ENCODE measurements at places on chromosomes 2 and 18.

DNA sequence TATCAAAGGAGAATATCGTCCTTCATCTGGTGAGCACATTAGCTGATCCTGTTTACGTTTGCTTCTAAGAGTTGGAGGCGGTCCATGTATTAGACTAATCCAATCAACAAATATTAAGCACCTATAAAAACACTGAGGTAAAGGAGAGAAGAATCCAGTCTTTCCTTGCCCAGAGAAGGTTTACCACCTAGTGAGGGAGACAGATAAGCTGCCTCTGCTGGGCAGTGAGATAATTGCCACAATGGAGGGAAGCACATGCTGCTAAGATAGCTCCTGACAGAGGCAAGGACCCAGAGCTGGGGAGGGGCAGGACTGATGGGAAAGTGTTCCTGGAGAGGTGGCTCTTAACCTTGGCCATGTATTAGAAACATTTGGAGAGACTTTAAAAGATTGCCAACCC, 36.7 kb upstream of the ST8SIA5 start:
- no peak for DNase-seq

DNA sequence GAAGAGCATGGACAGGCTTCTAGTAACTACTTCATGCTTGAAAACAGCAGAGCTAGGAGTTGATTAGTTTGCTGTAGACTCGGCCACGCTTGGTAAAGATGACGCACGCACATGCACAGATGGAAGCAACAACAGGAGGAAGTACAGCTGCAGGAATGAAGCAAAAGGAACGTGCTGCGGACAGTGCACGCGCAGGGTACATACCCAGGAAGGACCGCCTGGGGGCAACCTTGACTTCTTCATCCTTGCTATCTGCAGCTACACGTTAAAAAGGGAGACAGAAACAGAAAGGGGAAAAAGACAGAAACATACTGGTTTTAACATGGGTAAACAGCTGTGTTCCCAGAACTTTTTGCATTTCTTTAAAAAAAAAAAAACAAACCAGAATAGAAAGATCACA, 17.7 kb downstream of the SLC66A2 start:
- DNase-seq: peak; percentile 78

- DNase-seq: peak; percentile 42
These were observed 373.0 kb downstream of the CDH2 start for GRCh38 chr18:27803957-27804356.

GRCh38 chr2:159759577-159759976, 38.4 kb downstream of the CD302 start:
- no peak for DNase-seq

- no peak for DNase-seq
These were observed 86.1 kb upstream of the UPP2 start for GRCh38 chr2:158015428-158016076.

DNA sequence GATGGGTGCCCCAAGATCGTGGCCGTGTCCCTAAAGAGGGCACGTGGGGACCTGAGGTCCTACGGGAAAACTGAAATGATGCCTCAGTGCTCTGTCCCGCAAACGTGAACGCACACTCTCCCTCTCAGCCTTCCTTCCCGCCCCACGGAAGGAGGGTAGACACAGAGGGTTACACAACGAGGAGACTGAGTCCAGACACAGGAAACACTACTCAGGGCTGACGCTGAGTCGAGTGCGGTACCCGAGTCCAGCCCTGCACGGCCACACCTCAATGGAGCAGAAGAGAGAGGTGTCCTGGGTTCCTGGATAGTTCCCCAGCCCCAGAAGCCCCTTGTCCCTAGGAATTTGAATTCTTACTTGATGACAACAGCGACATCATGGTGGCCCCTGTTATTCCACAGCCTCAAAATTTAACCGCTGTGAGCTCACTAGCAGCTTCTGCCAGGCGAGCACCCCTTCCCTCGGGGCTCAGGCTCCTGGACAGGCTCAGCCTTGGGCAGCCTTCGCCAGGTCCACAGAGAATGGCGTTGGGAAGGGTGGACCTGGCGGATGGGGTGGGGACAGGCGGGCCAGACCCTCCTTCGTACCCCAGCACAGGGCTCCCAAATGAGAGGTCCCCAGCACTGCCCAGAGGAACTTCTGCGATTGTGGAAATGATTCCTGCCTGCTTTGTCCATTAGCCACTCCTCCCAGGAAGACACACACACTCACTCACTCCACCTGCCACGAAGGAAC, 980 bp upstream of the RNPEPL1 start:
- DNase-seq: no peak

DNA sequence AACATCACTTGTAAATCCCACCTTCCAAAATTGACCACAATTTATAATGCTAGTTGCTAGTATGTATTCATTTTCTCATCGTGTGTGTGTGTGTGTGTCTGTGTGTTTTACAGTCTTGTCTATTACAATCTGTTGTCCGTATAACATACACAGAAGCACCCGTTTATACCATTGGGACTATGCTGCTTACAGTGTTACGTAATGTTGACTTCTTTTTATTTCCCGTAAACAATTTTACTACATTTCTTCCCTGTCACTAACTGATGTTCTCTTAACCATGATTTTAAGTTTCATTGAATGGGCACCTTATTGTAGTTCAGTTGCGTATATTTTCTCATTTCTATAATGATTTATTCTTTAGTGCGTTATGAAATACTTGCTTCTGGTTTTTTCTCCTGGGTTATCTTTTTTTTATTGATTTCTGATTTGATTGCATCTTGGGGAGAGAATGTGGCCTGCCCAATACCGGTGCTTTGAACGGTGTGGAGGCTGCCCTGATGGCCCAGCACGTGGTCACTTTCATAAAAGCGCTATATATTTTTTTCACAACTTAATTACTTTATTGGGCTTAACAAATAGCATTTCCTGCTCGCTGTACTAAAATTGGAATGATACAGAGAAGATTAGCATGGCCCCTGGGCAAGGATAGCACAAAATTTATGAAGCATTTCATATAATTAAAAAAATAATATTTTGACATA, 14.5 kb upstream of the ASB1 start:
- no peak for DNase-seq

DNA sequence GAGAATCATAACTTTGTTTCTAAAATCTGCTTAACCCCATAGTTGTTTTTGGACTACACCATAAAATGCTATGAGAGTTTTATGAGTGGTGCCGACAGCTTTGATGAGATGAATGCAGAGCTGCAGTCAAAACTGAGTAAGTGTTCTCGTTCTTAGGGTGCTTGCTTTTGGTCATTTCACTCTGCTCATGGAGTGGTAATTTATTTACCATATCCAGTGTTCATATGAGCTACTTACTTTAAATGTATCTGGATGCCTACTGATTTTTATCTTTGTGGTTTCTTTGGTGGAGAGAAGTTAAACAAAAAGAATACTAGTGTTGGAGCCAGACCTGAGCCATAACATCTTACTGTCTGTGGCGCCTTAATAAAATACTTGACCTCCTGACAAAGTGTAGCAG, 16.4 kb downstream of the NDC80 start:
- DNase-seq: no peak

DNA sequence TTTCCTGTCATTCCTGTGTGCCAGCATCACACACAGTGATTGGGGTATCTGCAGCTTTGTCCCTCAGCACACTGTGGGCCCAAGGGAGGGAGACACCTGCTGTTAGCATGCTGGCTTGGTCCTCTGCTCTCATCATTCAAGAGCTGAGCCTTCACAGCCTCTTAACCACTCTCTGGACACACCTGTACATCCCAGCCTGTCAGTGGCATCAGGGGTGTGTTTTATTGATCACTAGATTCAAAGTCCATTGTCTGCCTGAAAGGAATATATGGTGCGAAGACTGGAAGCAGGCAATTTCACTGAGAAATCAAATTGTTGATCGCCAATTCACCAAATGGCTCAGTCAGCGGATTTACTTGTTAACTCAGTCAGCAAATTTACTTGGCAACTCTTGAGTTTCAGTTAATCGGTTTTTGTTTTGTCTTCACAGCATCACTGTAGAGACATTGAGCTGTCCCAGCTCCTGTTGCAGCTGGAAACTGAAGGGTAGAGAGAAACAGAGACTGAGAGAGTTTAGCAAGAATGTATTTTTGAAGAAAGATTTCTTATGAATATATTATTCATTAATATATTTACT, 56.3 kb upstream of the TMEM200C start:
- no peak for DNase-seq

DNA sequence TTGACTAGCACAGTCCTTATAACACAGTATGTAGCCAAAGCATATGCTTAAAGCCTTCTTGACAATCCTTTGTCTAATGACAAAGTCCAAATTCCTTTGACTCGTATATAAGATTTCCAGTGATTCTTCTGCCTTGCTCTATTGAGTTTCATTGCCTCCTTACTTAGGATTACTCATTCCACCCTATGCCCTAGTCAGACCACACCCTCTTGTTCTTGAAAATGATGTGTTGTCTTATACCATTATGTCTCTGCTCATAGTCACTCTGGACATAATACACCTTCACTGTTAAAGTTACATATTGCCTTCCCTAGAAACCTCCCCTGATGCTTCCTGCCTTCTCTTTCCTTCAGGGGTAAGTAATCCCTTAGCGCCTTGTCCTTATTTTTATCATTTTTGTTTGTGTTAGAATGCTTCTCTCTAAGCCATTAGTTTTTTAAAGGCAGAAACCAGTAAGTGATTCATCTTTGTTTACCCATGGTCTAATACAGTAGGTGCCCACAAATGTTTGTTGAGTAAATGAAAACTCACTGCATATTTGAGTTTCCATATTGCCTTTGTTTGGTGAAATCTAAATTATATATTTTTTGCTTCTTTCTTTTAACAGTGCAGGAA, 19.3 kb downstream of the GPD2 start:
- DNase-seq: peak; percentile 44

GRCh38 chr2:88442061-88442460, 10.4 kb downstream of the FOXI3 start:
- no peak for DNase-seq
